ENCODE measurements at places on chromosomes 13 and 19. TPM values are rescaled to one million over a fixed set of nuclear protein-coding genes. Genes with fewer than 3 reads are reported as not detected.

DNA sequence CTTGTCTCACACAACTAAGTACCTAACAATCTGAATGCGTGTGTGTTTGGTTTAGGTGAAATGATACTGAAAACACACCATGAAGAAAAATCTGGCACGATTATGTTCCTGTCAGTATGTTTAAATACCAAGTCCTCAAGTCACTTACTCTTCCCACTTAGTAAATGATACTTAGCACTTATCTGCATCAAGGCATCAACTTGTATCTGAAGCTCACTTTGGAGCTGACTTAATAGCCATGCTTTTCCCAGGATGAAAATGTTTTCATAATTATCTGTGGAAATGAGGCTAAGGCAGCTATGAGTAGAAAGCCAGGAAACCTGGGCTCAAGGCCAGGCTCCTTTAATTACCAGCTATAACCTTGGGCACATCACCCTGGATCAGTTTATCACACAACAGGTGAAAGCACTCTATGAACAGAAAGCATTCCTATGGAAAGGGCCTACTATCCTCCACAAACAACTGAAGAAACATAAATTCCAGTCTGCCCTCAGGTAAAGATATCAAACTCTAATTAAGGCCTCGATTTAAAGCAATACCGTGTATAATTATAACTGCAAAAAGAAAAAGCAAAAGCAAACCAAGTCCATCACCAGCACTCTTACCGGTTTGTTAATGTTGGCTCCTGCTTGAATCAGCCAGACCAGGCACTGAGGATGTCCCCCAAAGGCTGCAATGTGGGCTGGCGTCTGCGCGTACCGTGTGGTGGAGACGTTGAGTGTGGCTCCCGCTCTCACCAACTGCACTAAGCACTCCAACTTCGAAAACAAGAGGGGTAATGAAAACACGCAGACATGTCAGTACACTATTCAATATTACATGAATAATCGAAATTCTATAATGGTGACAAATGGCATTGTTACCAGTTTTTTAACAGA lies 4.6 kb downstream of the ANKRD10 start:
- H3K4me1 ChIP-seq = peaks cover 77% of the 10 kb centered on the region
- no peak overlapping the region for H3K4me3 ChIP-seq
- H3K36me3 ChIP-seq = peaks cover 28% of the 10 kb centered on the region
- no peak for DNase-seq
- H3K27me3 ChIP-seq = 0 out of 2 replicates have a peak, but pooled peaks cover 4% of the 10 kb centered on the region
- peak overlapping the region; percentile 29 for H3K27ac ChIP-seq

- peaks cover 6% of the 10 kb centered on the region for H3K36me3 ChIP-seq
- H3K4me3 ChIP-seq = peak overlapping the region; percentile 97
- peak overlapping the region; percentile 96 for H3K27ac ChIP-seq
- no peak for DNase-seq
- peaks cover 49% of the 10 kb centered on the region for H3K4me1 ChIP-seq
- peaks cover under 1% of the 10 kb centered on the region for H3K27me3 ChIP-seq
These were observed 690 bp upstream of the SGTA start for GRCh38 chr19:2783781-2784145.

Gene ANKRD10
- 35.5 TPM for total RNA-seq

Gene PDX1
- not detected for total RNA-seq

All from HFFc6 (cell line).